ENCODE measurements at places on chromosomes 11 and 22.

GRCh38 chr11:121795174-121795573 lies 320.8 kb downstream of the BLID start:
- no peak for DNase-seq

DNA sequence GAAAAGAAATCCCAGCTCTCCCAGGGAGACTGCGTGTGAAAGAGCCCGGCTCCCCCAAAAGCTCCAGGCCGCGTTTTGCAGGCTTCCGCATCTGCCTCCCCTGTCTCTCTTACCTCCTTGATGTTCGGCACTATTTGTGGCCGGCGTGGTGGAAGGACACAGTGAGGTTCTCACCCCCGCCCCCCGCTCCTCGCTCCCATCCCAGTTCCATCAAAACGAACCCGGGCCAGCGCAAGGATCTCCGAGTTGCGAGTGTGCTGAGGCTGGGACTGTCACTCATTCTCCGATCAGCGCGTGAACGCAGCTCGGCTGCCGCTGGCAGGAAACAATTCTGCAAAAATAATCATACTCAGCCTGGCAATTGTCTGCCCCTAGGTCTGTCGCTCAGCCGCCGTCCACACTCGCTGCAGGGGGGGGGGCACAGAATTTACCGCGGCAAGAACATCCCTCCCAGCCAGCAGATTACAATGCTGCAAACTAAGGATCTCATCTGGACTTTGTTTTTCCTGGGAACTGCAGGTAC lies at the start of gene NCAM1:
Gene NCAM1, plus strand, starts transcription at position 275 of the 523 bp plus-strand sequence.
- DNase-seq: no peak

- no peak for DNase-seq
Measured at GRCh38 chr11:15750535-15751308, 605.6 kb downstream of the SOX6 start.

DNA sequence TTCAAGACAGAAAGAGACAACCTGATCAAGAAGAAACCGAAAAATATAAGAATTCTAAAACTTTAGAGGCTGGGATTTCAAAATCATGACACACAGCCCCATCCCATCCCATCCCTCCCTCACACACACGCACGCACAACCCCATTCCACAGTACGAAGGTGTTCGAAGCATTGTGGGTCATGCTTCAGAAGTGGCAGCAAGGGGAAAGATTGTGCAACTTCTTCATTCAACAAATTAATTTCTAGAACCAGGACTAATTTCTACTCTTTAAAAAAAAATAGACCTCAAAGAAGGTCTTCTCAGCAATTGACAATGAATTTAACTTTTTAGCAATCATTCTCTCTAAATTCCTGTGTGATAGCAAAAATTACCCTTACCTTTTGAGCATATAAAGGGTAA lies 867 bp downstream of the SPA17 start:
- no peak for DNase-seq

- no peak for DNase-seq
Measured at GRCh38 chr11:45665933-45666647, 668 bp upstream of the CHST1 start.

GRCh38 chr11:59801160-59801706 lies 9.3 kb downstream of the MRPL16 start:
- DNase-seq: no peak

DNA sequence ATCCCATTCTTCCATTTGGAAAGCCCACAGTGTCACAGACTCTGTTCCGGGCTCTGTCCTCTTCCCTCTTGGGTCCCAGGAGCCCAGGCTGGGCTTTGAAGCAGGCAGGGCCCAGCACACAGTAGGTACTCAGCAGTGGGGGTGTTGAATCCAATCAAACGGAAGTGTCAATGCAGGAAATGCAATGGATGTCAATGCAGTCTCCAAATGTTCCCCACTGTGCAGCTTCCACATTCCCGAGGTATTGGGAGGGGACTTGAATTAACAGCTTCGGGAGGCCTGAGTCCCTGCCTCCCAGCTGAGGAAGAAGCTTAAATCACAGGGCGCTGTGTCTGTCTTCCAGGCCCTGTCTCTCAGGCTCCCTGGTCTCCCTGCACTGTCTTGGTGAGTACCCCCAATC lies 21.8 kb upstream of the SMIM35 start:
- DNase-seq: no peak

GRCh38 chr11:117189191-117189940 lies 9.8 kb upstream of the TAGLN start:
- no peak for DNase-seq

DNA sequence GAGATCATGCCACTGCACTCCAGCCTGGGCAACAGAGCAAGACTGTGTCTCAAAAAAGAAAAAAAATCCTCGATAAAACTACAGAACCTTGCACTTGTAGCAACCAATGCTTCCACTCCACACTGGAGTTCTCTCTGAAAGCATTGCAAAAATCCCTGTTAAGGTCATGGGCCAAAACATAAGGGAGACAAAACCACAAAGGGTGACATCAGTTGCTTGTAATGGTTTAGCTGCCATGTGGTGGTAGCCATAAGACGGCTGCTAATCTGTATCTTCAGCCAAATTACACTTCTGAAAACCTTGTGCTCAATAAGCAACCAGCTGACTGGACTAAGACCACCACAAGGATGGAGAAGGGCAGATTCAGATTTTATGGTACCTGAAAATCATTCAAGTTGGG lies 20.6 kb upstream of the TPH1 start:
- no peak for DNase-seq

Measured in HFFc6 (cell line).